Tibial nerve (tissue), 4 donors: ENCODE measurements at places on chromosomes 7 and 10. TPM values are rescaled to one million over a fixed set of nuclear protein-coding genes. Genes with fewer than 3 reads are reported as not detected.

The TNKS2 gene
- 56.7 TPM for total RNA-seq

The NXPH1 gene
- not detected for total RNA-seq

The GPR37 gene
- total RNA-seq = not detected

The HOXA11 gene
- total RNA-seq = 13.2 TPM

The PRSS37 gene
- not detected for total RNA-seq

The CLRN3 gene
- total RNA-seq = not detected

The GPR26 gene
- total RNA-seq = not detected

DNA sequence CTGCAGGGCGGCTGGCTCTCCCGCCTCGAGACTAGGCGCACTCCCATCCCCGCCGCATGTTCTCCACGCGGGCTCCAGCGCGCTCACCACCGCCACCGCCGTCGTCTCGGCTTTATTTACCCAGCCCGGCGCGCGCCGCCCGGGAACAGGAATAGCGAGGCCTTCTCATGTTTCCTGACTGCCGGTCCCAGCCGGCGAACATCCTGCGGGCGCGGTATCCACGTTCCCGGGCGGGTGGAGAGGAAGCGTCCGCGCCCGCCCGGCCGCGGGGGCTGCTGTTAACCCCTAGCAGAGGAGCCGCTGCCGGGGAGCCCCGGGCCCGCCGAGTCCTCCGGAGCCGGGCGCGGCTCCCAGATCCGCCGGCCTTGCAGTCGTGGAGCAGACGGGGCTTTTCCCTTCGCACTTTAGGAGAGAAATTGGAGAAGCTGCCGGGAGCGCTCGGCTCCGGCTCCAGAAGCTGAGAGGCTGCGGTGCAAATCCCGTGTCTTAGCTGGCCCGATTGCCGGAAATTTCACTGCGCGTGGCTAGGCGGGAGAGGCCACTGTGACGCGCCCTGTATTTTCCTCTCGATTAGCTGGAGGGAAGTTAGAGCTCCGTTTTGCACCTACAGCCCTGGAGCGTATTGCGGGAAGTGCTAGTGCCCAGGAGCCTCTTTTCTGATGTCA lies at the start of gene MKX:
MKX (minus strand) TSS at position 88 of the 665 bp plus-strand sequence. CDS start 2,404 bp downstream, outside the sequence.
- no peak for DNase-seq

DNA sequence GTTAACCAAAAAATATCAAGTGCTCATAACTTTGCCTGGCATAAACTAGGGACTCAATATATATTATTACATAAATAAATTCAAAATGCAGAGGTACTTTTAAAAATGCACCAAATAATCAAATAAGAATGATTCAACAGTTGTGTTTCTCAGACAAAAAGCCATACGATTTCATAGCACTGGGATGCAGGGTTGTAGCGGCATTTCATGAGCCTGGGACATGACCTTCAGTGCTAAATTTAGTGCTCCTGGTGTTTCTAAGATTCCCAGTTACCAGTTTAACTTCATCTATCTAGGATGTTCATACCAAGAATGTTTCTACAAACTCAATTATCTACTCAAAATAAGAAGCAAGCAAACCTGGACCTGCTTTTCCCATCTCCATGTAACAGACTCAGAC lies 4.0 kb downstream of the JAZF1 start:
- DNase-seq = no peak

DNA sequence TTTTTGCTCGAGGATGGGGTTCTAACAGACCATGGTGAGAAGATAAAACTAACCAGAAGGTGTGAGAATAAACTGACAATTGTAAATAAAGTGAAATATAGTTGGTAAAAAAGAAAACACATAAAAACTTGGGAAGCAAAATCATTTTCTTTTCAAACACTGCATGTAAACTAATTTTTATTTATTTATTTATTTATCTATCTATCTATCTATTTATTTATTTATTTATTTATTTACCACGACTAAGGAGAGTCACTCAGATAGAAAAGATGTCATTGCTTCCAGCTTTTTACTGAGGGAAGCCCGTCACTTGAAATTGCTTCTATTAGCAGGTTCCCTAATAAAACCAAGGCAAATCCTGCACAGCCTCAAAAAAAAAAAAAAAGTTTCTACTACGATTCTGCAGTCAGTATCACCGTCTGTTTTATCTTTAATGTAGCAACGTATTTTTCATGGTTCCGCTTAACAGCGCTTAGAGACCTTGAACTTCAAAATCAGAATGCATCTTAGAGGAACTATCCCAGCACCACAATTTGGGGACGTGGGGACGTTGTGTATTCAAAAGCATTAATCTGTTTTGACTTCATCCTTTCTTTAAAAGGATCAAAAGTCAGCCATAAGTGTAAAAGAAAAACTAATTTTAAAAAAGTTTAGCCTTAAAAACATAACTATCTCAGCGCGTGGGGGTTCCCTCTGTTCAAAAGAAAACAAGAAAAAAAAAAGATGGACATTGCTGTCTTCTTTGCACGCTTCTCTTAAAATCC lies 33.3 kb upstream of the EBLN1 start:
- no peak for DNase-seq

DNA sequence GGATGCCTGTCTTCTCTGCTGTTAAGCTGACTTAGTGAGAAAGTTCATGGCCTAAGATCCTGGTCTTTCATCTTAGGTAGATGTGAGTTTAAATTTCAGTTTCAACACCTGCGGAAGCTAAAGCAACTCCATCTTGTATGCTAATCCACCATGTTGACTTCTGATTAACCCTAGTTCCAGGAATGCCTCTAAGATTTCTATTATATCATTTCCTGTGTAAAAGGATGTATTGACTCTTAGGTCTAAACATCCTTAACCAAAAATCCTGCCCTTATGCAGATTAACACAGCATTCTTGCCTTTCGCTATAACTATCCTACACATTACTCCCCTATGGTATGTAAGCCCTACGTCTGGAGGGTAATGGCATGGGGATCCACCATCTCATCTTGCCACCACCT lies 94.4 kb upstream of the CCDC6 start:
- DNase-seq = no peak

- DNase-seq = no peak
These were observed 58.9 kb downstream of the PRKAR2B start for GRCh38 chr7:107103369-107103768.

- DNase-seq = no peak
These were observed 19.4 kb upstream of the FHIP2A start for GRCh38 chr10:114802177-114802576.

GRCh38 chr7:52715701-52716100 lies 319.7 kb upstream of the POM121L12 start:
- DNase-seq = no peak

DNA sequence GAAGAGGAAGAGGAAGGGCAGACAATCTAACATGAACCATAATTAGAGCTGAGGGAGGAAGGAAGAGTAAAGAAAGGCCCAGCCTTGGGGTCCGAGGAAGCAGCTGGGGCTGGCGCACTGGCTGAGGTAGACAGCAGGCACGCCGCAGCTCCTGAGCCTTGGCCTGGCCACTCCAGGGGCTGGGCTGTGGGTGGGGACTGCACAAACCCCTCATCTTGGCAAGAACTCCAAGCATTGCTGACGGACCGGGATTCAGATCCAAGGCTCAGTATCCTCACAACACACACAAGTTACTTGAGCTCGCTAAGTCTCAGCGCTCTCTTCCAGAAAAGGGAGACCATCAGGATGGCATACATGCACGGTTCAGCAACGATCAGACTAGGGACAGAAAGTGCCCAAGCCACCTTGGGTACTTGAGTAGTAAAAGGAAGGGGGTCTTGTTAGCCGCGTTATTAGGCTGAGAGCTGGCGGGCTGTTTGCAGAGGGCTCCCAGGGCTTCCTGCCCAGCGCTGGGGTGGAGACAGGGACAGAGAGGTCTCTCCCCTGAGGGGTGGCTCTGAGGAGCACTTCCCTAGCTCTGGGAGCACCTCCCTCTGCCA lies 4.5 kb downstream of the TNS3 start:
- no peak for DNase-seq
